ENCODE measurements at places on chromosomes 13 and 19.

GRCh38 chr19:5495792-5496191 lies 40.6 kb downstream of the ZNRF4 start:
- no peak overlapping the region for H3K27ac ChIP-seq
- DNase-seq = no peak
- no peaks in the 10 kb centered on the region for H3K27me3 ChIP-seq
- H3K4me3 ChIP-seq = no peak overlapping the region
- no peaks in the 10 kb centered on the region for H3K4me1 ChIP-seq

GRCh38 chr19:14530005-14530348 lies 583 bp downstream of the TECR start:
- no peaks in the 10 kb centered on the region for H3K36me3 ChIP-seq
- peak overlapping the region; percentile 82 for H3K4me3 ChIP-seq
- peaks cover 17% of the 10 kb centered on the region for H3K4me1 ChIP-seq
- H3K27me3 ChIP-seq = no peaks in the 10 kb centered on the region
- peak overlapping the region; percentile 97 for H3K27ac ChIP-seq

DNA sequence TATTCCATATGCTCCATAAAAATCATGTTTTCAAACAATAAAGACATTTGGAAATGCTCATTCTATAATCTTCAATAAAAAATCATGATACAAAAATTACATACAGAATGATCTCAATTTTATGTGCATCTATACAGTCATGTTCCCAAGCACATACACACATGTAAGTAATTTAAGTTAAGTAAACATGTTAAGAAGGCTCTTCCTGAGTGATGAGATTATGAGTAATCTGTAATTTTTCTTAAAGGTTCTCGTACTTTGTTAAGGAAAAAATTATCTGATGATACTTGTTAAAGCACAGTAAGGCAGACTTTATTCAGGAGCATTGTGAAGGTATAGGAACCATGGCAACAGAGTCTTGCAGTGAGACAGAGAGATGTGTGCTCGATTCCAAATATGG lies 30.0 kb upstream of the DLEU7 start:
- H3K27ac ChIP-seq = no peak overlapping the region
- no peak overlapping the region for H3K4me3 ChIP-seq
- no peaks in the 10 kb centered on the region for H3K27me3 ChIP-seq

DNA sequence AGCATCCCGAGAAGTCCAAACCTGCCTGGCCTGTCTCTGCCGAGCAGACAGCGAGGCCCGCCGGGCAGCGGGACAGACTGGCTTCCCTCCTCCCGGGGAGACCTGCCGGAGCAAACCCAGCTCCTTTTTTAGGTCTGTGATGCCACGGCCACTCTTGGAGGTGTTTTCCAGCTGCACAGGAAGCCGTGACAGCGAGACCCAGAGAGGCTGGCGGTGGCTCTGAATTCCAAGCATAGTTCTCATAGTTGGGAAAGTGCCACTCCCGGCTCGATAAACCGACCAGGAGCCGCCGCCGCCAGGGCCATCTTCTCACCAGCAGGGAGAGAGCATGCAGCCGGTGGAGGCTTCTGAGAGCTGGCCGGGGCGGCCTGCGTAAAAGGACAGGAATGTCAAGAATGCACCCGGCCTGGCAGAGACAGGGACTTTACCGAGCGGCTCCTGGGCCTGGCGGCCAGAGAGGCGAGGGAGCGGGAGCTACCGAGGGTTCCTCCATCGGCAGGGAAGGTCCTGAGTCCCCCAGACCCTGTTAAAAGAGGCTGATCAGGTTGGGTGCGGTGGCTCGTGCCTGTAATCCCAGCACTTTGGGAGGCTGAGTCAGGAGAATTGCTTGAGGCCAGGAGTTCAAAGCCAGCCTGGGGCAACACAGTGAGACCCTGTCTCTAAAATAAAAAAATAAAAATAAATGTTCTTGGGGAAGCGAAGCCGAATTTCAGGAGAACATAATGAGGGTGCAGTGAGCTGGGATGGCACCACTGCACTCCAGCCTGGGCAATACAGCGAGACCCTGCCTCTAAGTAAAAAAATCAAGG lies 64.9 kb downstream of the GADD45B start:
- H3K27me3 ChIP-seq = no peaks in the 10 kb centered on the region
- H3K36me3 ChIP-seq = no peaks in the 10 kb centered on the region
- peaks cover 61% of the 10 kb centered on the region for H3K4me1 ChIP-seq
- peak; percentile 73 for DNase-seq

DNA sequence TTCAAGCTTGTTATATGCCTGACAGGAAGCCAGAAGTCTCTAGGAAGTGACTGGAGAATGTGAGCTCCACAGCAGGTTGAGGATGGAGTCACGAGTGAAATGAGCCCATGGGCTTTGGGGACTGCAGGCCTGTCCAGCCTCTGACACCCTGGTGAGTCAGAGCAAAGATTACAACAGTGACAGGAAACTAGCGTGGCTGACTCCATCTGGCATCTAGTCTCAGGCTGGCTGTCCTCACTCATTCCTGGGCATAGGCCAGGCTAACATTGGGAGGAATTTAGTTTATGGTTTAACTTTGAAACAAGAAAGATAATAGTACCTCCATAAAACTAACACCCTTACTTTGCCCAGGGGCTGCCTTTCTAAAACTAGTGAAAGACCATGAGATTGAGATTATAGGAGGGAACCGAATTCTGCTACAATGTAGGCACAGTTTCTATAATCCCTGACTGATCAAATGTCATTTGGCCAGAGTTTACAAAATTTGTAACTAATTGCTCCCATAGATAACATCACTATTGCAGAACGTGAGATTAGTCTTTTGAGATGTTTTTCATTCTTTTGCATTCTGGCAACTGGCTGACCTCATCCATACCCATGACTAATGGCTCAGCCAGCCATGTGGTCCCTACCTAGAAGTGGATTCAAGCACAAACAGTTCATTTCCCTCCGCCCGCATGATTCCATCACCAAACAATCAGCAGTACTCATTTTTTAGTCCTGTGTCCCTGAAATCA lies 28.4 kb downstream of the PSG1 start:
- no peaks in the 10 kb centered on the region for H3K36me3 ChIP-seq
- no peaks in the 10 kb centered on the region for H3K27me3 ChIP-seq
- H3K4me1 ChIP-seq = no peaks in the 10 kb centered on the region
- peak; percentile 34 for DNase-seq
- H3K4me3 ChIP-seq = no peak overlapping the region

DNA sequence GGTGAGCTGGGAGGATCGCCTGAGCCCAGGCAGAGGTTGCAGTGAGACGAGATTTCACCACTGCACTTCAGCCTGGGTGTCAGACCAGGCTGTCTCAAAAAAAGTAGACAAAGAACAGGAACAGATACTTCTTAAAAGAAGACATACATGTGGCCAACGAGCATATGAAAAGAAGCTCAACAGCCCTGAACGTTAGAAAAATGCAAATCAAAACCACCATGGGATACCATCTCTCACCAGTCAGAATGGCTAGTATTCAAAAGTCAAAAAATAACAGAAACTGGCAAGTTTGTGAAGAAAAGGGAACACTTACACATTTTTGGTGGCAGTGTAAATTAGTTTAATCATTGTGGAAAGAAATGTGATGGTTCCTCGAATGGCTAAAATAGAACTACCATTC lies 3.0 kb upstream of the LGALS14 start:
- H3K27me3 ChIP-seq = no peaks in the 10 kb centered on the region
- no peak overlapping the region for H3K4me3 ChIP-seq
- H3K27ac ChIP-seq = no peak overlapping the region
- no peak for DNase-seq
- no peaks in the 10 kb centered on the region for H3K4me1 ChIP-seq

DNA sequence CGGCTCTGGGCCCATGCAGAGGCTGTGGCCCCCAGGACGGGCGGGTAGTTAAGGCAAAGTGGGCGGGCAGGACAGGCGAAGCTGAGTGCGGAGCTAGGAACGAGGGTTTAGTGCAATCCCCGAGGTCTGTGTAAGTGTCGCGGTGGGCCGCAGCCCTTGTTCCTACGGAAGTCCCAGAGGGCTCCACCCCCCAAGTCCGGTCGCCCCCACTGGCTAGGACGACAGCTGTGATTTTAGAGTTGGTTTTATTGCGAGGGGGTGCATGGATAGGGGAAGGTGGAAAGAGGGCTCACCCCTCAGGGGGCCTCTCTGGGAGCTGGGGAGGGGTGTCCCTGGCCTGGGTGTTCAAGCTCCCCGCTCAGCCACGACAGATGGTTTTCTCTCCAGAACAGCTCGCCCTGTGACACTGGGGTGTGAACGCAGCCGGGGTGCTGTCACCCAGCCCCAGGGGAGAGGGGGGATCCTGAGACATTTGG lies 21.7 kb downstream of the ZBTB7A start:
- peak overlapping the region; percentile 6 for H3K4me3 ChIP-seq
- H3K27ac ChIP-seq = peak overlapping the region; percentile 83
- H3K4me1 ChIP-seq = peaks cover 22% of the 10 kb centered on the region
- DNase-seq = no peak
- H3K27me3 ChIP-seq = no peaks in the 10 kb centered on the region

DNA sequence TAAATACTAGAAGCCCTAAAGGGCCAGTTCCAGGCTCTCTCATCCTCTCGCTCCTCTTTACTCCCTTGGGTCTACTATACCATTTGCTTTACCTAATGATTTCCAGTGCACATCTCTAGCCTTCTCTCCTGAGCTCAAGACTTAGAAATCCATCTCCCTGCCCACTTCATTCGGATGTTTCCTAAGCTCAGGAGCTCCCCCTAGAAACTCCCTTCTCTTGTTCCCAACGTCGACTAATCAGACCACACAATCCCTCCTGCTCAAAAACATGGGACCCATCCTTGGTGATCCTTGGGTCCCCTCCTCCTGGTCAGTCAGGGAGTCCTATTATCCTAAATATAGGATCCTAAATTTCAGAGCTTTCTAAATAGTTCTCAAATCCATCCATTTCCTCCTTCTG lies 21.1 kb upstream of the STK24 start:
- H3K4me3 ChIP-seq = no peak overlapping the region
- no peak for DNase-seq
- H3K4me1 ChIP-seq = no peaks in the 10 kb centered on the region
- no peak overlapping the region for H3K27ac ChIP-seq

- no peaks in the 10 kb centered on the region for H3K27me3 ChIP-seq
- H3K4me1 ChIP-seq = no peaks in the 10 kb centered on the region
- H3K36me3 ChIP-seq = no peaks in the 10 kb centered on the region
- DNase-seq = no peak
- no peak overlapping the region for H3K27ac ChIP-seq
Measured at GRCh38 chr19:8897106-8897505, 64.9 kb downstream of the MBD3L1 start.

GRCh38 chr19:47125669-47125938 lies 5.0 kb upstream of the SAE1 start:
- H3K27me3 ChIP-seq = no peaks in the 10 kb centered on the region
- H3K4me1 ChIP-seq = no peaks in the 10 kb centered on the region
- H3K36me3 ChIP-seq = no peaks in the 10 kb centered on the region
- no peak for DNase-seq
- H3K4me3 ChIP-seq = no peak overlapping the region

DNA sequence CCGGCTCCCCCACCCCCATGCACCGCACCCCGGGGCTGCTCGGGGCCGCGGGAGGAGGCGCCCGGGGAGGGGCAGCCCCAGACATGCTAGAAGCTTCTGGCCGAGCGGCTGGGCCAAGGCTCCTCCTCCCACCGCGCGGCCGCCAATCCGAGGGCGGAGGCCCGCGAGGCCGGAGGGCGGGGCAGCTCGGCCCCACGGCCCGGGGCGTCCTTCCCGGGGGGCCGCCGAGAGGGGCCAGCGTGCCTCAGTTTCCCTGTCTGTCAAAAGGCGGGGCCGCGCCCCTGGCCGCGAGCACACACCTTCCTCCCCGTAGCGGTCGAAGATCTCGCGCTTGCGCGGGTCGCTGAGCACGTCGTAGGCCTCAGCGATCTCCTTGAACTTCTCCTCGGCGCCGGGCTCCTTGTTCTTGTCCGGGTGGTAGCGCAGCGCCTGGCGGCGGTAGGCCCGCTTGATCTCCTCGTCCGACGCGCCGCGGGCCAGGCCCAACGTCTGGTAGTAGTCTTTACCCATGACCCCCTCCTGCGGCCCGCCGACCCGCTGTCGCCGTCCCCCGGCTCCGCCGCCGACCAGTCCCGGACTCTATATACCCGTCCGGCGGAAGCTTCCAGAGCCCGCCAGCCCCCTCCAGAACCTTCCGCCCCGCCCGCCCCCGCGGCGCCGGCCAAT lies at the start of gene DNAJB1:
DNAJB1 (minus strand) TSS at position 558 of the 666 bp plus-strand sequence; CDS start at position 510, 48 bp downstream.
- H3K4me1 ChIP-seq = peaks cover 31% of the 10 kb centered on the region
- H3K4me3 ChIP-seq = peak within 1 kb of the TSS; percentile 96

- H3K4me3 ChIP-seq = no peak overlapping the region
- no peaks in the 10 kb centered on the region for H3K27me3 ChIP-seq
- no peaks in the 10 kb centered on the region for H3K36me3 ChIP-seq
Measured at GRCh38 chr13:113999618-113999910, 25.7 kb upstream of the C13orf46 start.

GRCh38 chr13:105937451-105937850 lies 598.0 kb downstream of the EFNB2 start:
- H3K27ac ChIP-seq = no peak overlapping the region
- H3K4me1 ChIP-seq = no peaks in the 10 kb centered on the region
- H3K27me3 ChIP-seq = no peaks in the 10 kb centered on the region
- no peak overlapping the region for H3K4me3 ChIP-seq
- H3K36me3 ChIP-seq = no peaks in the 10 kb centered on the region
- DNase-seq = no peak

DNA sequence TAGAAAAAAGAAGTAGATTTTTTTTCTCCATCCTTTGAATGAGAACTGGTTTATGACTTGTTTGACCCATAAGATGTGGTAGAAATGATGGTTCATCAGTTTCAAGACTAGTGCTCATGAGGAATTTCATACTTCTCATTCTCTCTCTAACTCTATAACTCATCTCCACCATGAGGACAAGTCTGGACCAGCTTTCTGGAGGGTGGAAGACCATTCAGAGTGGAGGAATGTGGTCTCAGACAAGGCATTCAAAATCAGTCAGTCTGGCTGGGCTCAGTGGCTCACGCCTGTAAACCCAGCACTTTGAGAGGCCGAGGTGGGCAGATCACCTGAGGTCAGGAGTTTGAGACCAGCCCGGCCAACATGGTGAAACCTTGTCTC lies 3.5 kb upstream of the EID2 start:
- no peak overlapping the region for H3K27ac ChIP-seq
- H3K4me1 ChIP-seq = peaks cover 15% of the 10 kb centered on the region
- DNase-seq = no peak

DNA sequence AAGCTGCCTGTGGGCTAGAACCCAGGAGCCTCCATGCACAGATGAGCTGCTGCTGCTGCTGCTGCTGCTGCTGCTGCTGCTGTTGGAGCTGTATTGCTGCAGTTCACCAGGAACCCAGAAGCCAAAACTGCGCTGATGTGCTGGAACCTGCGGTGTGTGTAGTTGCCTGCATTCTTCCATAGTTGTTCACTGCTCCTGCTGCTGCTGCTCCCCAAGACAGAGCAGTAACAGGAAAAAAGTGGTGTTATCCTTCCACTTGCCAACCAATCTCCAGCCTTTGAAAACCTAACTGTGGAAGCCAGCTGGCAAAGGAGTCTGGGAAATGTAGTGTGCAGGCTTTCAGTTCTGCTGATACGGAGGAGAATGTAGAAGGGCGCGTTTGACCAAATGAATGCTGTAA lies 37.9 kb downstream of the ARHGAP35 start:
- no peak overlapping the region for H3K27ac ChIP-seq
- H3K4me1 ChIP-seq = peaks cover 15% of the 10 kb centered on the region
- no peaks in the 10 kb centered on the region for H3K36me3 ChIP-seq
- no peak overlapping the region for H3K4me3 ChIP-seq

GRCh38 chr19:28859811-28860210 lies 353.1 kb downstream of the UQCRFS1 start:
- no peaks in the 10 kb centered on the region for H3K4me1 ChIP-seq
- no peaks in the 10 kb centered on the region for H3K36me3 ChIP-seq
- no peak overlapping the region for H3K4me3 ChIP-seq
- no peak overlapping the region for H3K27ac ChIP-seq
- no peaks in the 10 kb centered on the region for H3K27me3 ChIP-seq

GRCh38 chr13:26011208-26011573 lies 40.6 kb downstream of the SHISA2 start:
- H3K27ac ChIP-seq = no peak overlapping the region
- no peak overlapping the region for H3K4me3 ChIP-seq
- no peaks in the 10 kb centered on the region for H3K27me3 ChIP-seq
- H3K4me1 ChIP-seq = no peaks in the 10 kb centered on the region
- no peak for DNase-seq

All from tibial nerve (tissue), 4 donors.